ENCODE measurements at places on chromosomes 12 and 14.
A peak's percentile ranks its signal among the peaks of the same experiment; 100 is the strongest.

- no peak for DNase-seq
Observed at GRCh38 chr12:69120354-69120753, 119.0 kb upstream of the CPSF6 start.

DNA sequence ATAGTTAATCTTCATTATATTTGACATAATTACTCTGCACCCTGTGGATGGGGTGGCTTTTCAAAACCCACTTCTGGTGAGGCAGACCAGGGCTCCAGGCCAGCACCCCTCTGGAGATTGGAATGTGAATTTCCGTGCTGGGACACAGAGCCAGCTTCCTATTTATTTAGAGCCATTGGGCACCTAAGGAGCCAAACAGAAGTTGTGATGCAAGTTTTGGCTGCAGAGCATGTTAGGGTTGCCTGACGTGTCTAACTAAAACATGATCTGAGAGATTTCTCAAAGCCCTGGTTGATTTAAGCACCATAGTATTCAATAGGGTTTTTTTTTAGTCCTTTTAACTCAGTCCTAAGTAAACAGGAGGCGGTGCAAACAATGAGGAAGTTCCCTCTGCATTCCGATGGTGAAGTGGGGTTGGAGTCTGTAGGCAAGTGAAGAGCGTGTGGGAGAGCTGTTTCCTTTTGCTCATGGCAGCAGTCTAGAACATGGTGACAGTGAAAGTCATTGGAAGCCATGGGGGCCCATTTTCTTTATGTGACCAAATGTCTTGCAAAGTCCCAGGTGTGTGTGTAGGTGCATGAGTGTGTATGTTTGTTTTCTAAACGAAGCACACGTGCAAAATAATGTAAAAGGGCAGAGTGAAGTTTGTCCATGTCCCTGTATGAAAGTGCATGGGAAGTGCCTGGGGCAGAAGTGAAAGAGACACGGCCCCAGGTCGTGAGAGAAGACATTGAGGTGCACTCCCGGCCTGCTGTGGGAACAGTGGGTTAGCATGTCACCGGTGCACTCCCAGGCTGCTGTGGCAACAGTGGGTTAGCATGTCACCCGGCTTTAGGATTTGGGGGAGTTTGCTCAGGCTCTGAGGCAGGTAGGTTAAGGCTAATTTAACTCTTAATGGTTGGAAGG is 117.7 kb downstream of the PRKCH start:
- peak; percentile 88 for DNase-seq

DNA sequence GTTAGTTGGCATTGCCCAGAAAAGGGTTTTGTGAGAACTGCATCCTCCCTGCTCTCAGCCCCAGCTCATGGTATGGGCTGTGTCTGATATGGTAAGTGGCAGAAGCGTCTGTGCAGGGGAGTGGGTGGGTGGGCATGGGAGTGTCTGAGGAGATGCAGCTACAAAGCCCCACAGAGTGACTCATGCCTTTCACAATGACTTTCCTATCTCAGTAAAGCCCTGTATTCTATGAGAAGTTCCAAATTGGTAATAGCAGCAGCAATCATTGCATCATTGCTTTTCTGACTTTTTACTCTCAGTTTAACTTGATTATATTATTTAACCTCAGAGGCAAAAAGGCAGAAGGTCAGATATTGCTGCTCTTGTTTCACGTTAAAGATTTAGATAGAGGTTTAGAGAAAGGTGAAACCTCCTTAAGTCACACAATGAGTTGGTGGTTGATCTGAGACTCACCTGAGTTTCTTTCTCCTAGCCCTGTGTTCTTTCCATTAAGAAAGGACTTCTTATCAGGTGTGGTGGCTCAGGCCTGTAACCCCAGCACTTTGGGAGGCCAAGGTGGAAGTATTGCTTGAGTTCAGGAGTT is 171.7 kb downstream of the SLC5A8 start:
- DNase-seq: peak; percentile 22

- no peak for DNase-seq
Observed at GRCh38 chr14:47746986-47747385, 71.6 kb upstream of the MDGA2 start.

- peak; percentile 77 for DNase-seq
Observed at GRCh38 chr12:122473543-122474323, 27.0 kb downstream of the ZCCHC8 start.

DNA sequence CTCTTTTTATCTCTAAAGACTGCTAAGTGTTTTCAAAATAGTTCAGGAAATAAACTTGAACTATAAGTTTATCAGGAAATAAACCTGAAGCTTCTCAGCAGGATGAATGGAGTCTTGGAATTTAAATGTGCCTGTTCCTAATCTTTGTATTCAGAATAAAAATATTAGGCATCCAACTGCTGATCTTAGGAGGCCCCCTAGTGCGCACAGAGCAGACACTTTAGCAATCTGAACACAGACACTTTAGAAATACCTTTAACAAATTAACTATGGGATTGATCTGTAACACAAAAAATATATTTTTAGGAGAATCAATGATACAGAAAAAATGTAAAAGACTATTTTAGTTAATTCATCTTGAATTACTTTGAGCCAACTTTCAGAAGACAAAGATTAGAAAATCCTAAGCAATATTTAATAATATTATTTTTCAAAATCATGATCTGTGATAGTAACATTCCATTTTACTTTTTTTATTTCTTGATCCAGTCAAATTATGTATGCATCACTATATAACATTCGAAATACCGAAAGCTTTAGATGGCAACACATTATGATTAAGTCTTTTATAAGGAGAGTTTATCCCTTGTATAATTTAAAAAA is 80.9 kb downstream of the SLC41A2 start:
- DNase-seq: peak; percentile 61

GRCh38 chr14:41608681-41609390 is 2.2 kb downstream of the LRFN5 start:
- DNase-seq: no peak

GRCh38 chr14:21384494-21384851 is 654 bp upstream of the SUPT16H start:
- DNase-seq: no peak

DNA sequence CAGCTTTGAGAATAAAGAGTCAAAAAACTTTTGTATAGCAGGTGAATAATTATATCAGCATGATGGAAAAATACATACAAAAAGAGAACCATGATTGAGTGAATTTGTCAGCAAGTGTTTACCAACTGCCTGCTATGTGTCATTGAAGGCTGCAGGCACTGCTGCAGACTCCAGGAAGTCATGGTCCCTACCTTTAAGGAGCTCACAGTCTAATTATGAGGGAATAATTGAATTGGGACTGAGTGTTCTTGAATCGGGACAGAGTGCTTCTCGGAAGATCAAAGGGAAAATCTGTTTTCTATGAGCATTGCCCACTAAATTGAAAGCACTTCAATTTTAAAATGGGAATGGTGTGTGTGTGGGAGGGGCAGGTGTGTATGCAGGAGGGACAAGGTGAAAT is 9.5 kb downstream of the OR10AD1 start:
- DNase-seq: peak; percentile 57

DNA sequence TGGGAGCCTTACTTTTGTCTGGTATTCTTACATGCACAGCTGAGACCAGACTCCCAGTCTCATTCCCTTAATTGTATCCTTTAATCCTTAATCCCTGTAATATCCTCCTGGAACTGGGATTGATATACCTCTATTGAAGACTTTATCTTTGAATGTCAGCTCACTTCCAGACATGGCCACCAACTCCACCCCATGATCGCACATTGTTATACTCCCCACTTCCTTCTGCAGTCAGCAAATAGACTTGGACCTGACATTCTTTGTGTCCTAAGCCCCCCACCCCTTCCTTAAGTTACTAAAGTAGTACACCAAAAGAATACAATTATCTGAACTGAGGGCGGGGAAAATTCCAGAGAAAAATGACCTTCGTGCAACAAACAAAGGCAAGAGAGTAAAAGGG is 8.6 kb upstream of the OSBPL8 start:
- DNase-seq: no peak

DNA sequence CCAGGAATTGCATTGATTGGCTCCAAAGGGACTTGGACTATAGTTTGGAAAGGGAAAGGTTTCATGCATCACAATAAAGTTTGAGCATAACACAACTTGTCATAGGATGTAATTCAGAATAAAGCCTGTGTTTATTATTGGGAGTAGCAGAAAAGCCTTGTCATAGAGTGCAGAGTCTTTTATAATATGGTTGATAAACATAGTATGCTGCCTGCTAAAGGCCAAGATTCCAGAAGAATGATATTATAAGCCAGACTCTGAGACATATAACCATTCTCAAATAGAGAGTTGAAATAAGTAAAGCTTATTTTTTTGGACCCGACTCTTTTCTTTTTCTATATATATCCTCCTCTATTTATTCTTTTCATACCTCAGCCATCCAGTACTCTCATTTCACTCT is 207.3 kb downstream of the LRIG3 start:
- DNase-seq: no peak

DNA sequence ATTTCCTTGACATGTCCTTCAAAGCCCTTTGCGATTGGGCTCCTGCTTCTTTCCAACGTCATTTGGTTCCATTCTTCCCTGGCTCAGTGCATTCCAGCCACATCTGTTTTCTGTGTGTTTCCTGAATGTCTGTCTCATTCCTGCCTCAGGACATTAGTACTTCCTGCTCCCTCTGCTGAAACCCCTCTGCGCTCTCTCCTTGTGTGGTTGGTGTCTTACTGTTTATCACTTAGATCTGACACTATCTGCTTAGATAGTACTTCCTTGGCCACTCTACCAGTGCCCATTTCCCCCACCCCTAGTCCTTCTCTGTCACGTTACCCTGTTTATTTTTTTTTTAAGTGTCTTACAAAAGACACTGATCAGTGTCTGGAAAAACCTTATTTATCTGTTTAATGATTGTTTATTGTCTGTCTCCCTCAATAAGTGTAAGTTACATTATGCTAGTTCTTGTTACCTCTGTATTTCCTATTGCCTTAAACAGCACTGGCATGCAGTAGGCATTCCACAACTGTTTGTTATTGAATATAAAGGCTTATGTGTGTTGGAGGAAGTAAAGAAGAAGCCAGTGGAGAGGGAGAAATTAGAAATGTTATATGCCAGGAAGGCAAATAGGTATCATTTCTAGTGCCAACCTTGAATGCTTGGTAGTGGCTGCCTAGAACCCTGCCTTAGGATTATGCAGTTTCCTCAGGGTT is 21.5 kb downstream of the DYRK2 start:
- DNase-seq: no peak

- DNase-seq: no peak
Observed at GRCh38 chr14:54342806-54343205, 54.0 kb upstream of the CDKN3 start.

DNA sequence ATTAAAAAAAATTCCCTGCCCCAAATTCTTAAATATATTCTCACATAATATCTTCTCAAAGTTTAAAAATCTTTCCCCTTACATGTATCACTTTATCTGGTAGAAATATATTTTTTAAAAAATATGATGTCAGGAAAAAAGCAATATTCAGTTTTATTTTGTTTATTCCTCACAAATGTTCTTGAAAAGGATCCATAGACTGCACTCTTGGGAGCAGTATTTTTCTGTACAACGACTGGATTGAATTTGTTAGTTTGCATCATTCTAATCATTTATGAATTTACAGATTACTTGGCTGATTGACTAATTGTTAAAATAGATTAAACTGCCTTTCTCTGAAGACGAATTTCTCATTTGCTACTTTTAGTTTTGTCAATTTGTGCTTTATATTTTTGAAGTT is 468.1 kb upstream of the NOVA1 start:
- no peak for DNase-seq

DNA sequence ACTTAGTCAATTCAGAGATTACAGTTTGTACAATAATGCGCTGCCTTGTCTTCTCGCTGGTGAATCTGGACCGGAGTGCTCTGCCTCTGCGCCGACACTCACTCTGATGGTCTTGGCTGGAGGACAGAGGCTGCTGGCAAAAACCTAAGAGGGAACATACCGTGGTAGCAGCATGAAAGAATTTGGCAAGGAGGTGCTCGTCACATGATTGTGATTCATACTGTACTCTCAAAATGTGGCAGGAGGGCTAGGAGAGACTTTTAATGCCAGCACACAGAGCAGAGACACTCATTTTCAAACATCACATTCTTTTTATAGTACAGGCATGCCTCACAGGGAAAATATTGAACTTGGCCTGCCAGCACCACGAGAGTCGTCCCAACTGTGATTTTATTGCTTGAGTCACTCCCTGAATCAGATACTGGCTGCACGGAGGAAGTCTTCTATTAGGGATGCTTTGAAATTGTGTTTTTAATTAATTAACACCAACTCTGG is 67.8 kb downstream of the HMGA2 start:
- DNase-seq: peak; percentile 93

- DNase-seq: no peak
Observed at GRCh38 chr12:31406345-31406744, 80.4 kb upstream of the SINHCAF start.

GRCh38 chr14:98858158-98858557 is 413.8 kb downstream of the BCL11B start:
- DNase-seq: no peak

GRCh38 chr14:69693801-69694729 is 72.9 kb upstream of the SRSF5 start:
- peak; percentile 63 for DNase-seq

- DNase-seq: peak; percentile 81
Observed at GRCh38 chr12:85829391-85829790, 6.8 kb downstream of the RASSF9 start.

DNA sequence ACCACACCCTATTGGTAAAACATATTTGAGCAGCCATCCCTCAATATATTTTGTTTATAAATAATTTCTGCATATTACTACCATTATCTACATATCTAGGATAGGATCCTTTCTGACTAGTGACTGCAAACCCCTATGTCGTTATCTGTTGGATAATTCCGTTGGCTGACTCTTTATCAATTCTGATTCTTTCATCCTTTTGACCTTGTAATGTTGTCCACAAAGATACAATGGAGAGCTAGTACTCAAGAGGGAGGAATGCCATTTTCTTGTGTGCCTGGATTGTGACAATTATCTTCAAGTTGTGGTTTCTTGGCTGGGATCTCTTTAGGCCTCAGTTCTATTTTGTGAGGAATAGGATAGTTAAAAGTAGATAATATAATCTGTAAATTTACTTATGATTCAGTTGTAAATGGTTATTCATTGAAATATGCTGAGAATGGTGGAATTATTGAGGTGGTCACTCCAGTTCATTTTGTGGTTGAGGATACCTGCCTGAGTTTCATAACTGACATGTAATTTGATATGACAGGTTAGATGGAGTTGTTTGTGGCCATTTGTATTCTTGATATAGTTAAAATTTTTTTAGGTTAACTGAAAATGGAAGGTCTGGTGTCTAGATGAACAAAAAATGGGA is 10.1 kb downstream of the CHST11 start:
- DNase-seq: no peak

DNA sequence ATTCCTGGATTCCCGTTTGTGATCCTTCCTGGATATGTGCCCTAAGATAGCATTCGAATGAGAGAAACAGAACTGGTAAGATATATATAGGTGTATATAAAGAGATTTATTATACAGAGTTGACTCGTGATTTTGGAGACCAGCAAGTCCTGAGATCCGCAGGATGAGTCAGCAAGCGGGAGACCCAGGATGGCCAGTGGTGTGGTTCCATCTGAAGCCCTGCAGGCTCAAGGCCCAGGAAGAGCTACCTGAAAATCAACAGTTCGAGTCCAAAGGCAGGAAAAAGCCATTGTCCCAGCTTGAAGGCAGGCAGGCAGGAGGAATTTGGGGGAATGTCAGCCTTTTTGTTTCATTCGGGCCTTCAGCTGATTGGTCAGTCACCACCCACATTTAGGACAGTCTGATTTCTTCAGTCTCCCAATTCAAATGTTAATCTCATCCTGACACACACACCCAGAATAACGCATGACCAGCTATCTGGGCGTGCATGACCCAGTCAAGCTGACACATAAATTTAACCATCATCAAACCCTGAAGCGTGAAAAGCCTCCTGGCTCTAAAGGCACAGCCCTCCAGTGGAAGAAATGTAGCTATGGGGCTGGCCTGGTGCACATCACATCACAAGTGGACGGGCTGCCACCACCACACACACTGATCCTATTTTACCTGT is 44.3 kb downstream of the TUNAR start:
- no peak for DNase-seq
